Tibial artery (tissue), 4 donors: ENCODE measurements at places on chromosomes 5 and 9.
A peak's percentile ranks its signal among the peaks of the same experiment; 100 is the strongest.

DNA sequence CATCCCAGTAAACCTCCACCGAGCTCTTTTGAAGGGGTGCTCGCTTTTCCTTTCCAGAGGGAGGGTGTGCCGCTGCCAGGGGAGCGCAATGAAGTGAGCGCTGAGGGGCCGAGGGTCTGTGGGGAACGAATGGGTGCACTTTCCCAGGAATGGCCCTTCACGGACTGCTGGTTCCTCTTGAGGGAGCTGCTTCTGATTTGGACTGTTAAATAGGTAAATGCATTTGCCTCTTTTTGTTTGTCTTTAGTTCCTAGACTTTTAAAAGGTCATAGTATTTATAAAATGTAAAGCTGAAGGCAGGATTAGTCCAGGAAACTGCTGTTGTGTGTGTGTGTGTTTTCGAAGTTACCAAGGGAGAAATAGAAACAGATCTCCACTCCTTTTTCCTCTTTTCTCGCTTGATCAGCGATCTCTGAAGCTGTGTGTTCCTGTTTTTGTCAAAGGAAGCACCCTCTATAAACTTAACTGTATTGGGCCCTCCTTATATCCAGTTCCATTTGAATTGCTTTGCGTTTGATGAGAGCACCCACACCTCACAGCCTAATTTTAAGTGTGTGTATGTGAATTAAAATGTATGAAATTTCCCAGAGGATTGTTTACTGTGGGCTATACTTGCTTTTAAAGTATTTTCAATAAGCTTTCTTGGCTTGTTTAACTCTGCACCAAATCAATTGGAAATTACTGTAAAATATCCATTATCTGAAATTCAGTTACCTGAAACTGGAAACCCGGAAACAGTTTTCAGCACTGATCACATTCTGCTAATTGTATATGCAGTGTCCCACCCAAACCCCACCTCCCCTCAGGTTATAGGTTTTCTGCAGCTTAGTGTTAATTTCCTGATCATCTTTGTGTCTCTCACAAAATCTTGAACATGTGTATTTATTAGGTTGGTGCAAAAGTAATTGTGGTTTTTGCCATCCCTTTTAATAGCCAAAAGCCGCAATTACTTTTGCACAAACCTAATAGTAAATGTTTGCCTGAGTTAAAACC lies 966 bp downstream of the SNX2 start:
- H3K36me3 ChIP-seq = no peaks in the 10 kb centered on the region
- H3K4me1 ChIP-seq = no peaks in the 10 kb centered on the region
- DNase-seq = no peak
- no peaks in the 10 kb centered on the region for H3K27me3 ChIP-seq

DNA sequence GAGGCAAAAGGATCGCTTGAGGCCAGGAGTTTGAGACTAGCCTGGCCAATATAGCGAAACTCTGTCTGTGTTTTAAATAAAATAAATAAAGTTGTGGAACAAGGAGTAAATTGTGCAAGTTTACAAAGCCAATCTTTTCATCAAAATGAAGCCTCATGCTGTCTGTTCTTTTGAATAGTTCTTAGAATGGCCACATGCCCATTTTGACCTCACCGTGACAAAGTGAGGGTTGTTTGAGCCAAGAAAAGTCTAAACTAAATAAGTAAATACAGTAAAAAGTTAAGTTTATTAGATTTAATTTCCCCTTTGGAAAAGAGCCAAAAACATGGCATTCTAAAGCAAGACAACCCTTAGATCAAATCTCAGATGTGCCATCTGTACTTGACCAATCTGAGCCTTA lies 165.7 kb downstream of the NDUFS4 start:
- H3K27me3 ChIP-seq = no peaks in the 10 kb centered on the region
- no peak for DNase-seq
- H3K27ac ChIP-seq = no peak overlapping the region
- no peaks in the 10 kb centered on the region for H3K36me3 ChIP-seq
- H3K4me3 ChIP-seq = no peak overlapping the region

DNA sequence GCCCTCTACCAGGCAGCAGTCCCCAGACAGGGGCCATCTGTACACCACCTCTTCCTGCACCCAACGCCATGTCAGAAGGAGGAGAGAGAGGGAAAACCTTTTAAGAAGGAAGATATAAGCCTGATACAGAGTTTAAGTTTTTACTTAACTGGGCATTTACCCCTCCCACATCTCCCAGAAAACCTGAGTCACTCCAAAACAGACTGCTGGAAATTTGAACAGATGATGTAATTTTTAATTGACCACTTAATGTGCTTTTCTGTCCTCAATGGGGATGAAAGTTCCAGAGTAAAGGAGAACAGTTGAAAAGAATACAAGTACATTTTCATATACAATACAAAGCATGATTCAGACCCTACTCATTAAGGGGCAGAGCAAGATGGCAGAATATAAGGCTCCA lies 63.9 kb downstream of the TTC39B start:
- no peak for DNase-seq
- peak overlapping the region; percentile 79 for H3K27ac ChIP-seq
- no peaks in the 10 kb centered on the region for H3K27me3 ChIP-seq
- H3K4me3 ChIP-seq = no peak overlapping the region
- H3K4me1 ChIP-seq = peaks cover 97% of the 10 kb centered on the region
- no peaks in the 10 kb centered on the region for H3K36me3 ChIP-seq

DNA sequence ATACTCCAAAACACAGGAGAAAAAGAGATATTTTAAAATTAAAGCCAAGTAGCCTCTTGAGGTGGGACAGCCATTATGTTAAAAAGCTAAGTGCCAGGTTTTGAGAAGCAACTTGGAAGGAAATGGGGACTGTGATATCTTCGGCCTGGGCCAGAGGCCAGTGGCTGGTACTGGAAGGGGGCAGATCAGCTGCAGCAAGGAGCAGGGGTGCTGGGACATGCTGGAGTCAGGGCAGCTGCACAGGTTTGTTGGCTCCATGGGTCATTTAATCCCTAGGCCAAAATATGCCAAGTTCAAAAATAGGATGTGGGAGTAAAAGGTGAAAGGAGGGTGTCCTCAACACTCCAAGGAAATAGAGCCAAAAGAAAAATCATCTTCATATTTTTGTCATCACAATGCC lies 30.0 kb downstream of the ADRB2 start:
- no peak overlapping the region for H3K27ac ChIP-seq
- no peak for DNase-seq
- H3K27me3 ChIP-seq = no peaks in the 10 kb centered on the region
- no peaks in the 10 kb centered on the region for H3K36me3 ChIP-seq

GRCh38 chr9:131727795-131728545 lies 11.9 kb downstream of the RAPGEF1 start:
- H3K27me3 ChIP-seq = no peaks in the 10 kb centered on the region
- peak overlapping the region; percentile 42 for H3K27ac ChIP-seq
- H3K4me3 ChIP-seq = no peak overlapping the region
- H3K4me1 ChIP-seq = peaks cover 41% of the 10 kb centered on the region

DNA sequence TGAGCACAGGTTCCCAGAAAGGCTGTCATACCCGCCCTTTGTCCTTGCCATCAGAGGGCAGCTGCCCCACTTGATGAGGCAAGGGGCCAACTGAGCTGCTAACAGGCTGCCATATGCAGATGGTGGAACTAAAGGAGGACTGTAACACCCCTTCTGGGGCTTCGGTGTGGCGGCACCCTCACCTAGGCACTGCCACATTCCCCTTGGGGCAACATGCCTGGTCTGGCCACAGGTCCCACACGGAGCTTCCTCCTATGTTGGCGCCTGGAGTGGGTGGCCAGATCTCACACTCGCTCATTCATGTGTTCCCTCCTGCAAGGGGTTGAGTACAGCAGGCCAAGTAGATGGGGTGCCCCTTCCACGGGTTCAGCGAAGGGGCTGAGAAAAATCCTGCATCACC lies 777.4 kb upstream of the CHD1 start:
- H3K27ac ChIP-seq = no peak overlapping the region
- no peaks in the 10 kb centered on the region for H3K4me1 ChIP-seq
- DNase-seq = no peak
- H3K27me3 ChIP-seq = no peaks in the 10 kb centered on the region
- no peaks in the 10 kb centered on the region for H3K36me3 ChIP-seq

GRCh38 chr5:2856206-2856605 lies 104.7 kb upstream of the IRX2 start:
- H3K27me3 ChIP-seq = no peaks in the 10 kb centered on the region
- no peak overlapping the region for H3K4me3 ChIP-seq
- DNase-seq = no peak
- H3K27ac ChIP-seq = no peak overlapping the region

- H3K4me1 ChIP-seq = peaks cover 7% of the 10 kb centered on the region
- H3K36me3 ChIP-seq = no peaks in the 10 kb centered on the region
- H3K4me3 ChIP-seq = no peak overlapping the region
- no peaks in the 10 kb centered on the region for H3K27me3 ChIP-seq
- H3K27ac ChIP-seq = no peak overlapping the region
Measured at GRCh38 chr9:76200745-76201144, 193.5 kb downstream of the RFK start.

DNA sequence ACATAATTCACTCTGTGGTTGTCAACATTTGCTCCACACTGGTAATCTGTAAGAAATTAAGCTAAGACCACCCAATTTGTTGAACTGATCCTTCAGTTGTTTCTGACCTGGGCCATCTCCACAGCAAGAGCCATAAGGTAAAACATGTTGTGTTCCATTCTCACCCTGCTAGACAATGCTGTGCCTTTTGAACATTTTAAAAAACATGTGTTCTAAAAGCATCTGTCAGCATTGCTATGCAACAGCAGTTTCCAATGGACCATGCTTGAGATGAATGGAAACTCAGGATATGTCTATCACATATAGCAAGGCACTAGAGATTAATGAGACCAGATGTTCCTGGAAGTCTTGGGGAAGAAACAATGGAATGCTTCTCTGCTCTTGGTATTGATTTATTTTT lies 455.1 kb upstream of the RGMB start:
- H3K36me3 ChIP-seq = no peaks in the 10 kb centered on the region
- H3K27ac ChIP-seq = no peak overlapping the region
- H3K27me3 ChIP-seq = no peaks in the 10 kb centered on the region
- DNase-seq = no peak

- no peaks in the 10 kb centered on the region for H3K36me3 ChIP-seq
- H3K4me3 ChIP-seq = no peak overlapping the region
- H3K27me3 ChIP-seq = no peaks in the 10 kb centered on the region
- no peak overlapping the region for H3K27ac ChIP-seq
- H3K4me1 ChIP-seq = no peaks in the 10 kb centered on the region
Measured at GRCh38 chr9:17695482-17695881, 116.6 kb downstream of the SH3GL2 start.

DNA sequence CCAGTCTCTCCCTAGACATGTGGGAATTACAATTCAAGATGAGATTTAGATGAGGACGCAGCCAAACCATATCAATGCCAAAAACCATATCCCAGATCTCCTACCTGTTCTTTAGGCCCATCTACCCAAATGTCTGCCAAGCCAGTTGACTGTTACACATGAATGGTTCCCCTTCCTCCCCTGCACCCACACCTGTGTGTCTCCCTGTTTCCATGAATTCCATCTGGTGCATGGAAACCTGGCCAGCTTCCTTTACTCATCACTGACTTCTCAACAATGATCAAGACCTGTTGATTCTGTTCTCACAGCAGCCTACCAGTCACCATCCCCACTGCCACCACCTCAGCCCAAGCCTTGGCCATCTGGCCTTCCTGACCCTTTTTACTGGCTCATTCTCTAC lies 222.7 kb downstream of the NR3C1 start:
- no peak overlapping the region for H3K4me3 ChIP-seq
- H3K36me3 ChIP-seq = no peaks in the 10 kb centered on the region
- H3K27ac ChIP-seq = no peak overlapping the region

GRCh38 chr5:38463634-38464521 lies 92.6 kb downstream of the LIFR start:
- H3K4me1 ChIP-seq = peaks cover 63% of the 10 kb centered on the region
- no peak overlapping the region for H3K4me3 ChIP-seq

DNA sequence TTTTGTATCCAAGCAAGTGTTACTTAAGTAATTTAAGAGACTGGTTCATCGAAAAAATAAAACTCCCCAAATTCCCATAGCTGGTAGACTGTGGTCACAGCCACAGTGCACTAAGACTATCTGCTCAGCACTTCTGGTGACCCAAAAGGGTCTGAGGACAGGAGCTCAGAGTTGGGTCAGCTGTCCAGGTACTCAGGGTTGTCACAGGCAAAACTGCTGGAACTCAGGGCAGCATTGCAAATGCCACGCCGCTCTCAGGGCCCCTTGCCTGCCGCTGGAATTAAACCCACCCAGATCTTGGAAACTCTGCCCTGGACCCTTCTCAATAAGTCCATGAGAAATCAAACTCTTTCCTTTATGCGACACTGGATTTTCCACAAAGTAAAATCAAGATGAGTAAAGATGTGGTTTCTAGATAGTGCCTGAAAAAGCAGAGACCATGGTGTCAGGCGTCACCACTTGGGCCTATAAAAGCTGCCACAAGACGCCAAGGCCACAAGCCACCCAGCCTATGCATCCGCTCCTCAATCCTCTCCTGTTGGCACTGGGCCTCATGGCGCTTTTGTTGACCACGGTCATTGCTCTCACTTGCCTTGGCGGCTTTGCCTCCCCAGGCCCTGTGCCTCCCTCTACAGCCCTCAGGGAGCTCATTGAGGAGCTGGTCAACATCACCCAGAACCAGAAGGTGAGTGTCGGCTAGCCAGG lies at the start of gene IL13:
Gene IL13 (plus strand): TSS at position 498 of the 705 bp plus-strand sequence. CDS start 14 bp downstream, at position 512.
- H3K4me1 ChIP-seq = no peaks in the 10 kb centered on the region
- no peaks in the 10 kb centered on the region for H3K36me3 ChIP-seq
- H3K4me3 ChIP-seq = no peak within 1 kb of the TSS
- no peak within 1 kb of the TSS for H3K27ac ChIP-seq
- H3K27me3 ChIP-seq = peaks cover 19% of the 10 kb centered on the region

DNA sequence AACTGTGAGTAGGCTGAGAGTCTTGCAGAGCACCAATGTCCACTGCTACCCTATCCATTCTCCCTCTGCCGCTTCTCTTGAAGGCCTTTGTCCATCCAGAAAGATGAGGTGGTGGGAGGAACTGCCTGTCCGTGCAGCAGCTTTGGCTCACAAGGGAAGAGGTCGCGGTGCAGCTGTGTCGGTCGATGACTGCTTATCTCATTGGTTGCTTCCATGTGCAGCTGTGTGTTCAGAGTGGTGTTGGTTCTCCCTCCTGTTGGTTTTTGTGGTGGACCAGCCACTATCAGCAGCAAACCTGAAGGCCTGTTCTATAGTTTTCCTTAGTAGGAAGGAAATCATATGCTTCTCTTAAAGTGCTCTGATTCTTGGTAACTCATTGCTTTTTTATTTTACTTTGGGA lies 40.7 kb downstream of the SPTAN1 start:
- DNase-seq = no peak
- no peak overlapping the region for H3K27ac ChIP-seq
- H3K36me3 ChIP-seq = peaks cover 96% of the 10 kb centered on the region
- no peaks in the 10 kb centered on the region for H3K4me1 ChIP-seq
- H3K4me3 ChIP-seq = no peak overlapping the region
